Hippocampal formation (tissue), 2 donors: ENCODE measurements at places on chromosomes 6 and 20.

GRCh38 chr20:36824142-36824940, 50.8 kb upstream of the DSN1 start:
- no peak for DNase-seq

DNA sequence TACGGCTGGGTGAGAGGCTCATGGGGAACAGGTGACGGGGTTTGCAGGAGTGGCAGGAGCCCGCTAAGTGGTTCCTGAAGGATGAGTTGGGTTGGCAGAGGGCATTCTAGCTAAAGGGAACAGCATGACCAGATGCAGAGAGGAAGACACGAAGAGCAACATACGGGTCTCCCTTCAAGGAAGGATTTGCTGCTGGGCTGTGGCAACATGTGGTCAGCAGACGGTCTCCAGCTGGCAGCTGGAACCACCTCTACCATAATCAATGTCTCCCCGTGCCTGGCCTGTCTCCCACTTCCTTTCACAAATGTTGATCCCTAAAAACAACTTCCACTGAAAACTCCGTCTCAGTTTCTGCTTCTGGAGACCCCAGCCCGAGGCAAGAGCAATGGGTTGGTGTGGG, 80.6 kb upstream of the SULF2 start:
- DNase-seq = no peak

DNA sequence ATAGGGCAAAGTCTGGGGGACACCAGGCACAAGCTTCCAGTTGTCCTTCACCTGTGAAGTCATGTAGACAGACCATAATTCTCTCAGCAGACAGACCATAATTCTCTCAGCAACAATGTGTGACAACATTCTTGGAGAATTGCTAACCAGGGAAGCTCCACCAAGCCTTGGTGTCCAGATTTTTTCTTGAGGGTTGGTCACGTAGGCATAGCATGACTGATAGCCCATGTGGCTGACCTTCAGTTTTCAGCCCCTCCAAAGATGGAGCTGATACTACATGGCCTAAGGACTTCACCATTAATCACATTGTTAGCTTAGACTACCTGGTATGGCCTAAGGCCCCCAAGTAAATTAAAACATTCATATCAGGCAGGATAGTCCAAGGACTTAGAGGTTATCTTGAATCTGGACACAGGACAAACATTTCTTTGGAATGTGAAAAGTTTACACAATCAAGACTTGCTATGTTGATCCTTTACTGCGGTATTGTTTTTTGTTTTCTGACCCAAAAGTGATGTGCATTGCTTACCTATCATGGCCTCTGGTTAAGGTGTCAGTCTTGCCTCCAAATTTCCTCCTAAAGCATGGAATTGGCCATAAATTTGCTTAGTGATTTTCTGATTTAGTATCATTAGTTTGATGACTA, 76.9 kb downstream of the CEP57L1 start:
- DNase-seq = no peak

DNA sequence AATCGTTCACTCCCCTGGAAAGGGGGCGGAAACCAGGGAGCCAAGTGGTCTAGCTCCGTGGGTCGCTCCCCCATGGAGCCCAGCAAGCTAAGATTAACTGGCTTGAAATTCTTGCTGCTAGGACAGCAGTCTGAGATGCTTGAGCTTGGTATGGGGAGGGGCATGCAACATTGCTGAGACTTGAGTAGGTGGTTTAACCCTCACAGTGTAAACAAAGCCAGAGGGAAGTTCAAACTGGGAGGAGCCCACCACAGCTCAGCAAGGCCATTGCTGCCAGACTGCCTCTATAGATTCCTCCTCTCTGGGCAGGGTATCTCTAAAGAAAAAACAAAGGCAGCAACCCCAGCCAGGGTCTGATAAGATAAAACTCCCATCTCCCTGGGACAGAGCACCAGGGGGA, 43.2 kb downstream of the COL21A1 start:
- DNase-seq = no peak

- DNase-seq = no peak
Observed at GRCh38 chr6:44471271-44471981, 83.9 kb downstream of the CDC5L start.

DNA sequence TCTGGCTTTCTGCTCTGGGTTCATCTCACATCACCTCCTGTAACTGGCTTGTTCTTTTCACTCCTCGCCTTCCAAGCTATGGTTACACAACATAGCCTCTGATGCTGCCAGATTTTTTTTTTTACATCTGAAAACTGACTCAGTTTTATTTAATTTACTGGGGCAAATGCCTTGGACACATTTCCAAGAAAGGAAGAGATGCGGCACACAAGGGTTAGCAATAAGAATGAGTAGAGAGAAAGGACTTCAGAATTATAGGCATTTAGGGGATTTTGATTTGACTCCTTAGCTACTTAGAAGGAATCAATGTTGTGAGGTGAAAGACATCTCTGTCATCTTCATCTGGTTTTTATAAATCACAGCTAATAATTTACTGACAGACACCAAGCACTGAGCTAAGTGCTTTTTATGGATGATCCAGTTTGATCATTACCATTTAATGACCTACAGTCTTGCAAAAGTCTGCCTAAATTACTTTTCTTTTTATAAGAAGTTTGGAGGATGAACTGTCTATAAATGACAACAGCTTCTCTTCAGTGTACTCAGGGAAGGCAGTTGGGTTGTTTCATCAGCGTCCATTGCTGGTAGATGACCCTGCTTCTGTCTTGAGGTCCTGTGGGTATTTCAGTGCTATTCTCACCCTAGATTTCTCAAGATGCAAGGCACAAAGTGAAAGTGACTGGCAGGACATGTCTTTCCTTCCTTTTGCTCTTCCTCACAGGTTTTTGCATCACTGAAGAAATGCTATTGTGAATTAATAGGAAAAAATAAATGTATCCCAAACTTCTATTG, 31.1 kb downstream of the LAMA4 start:
- DNase-seq = peak; percentile 26

DNA sequence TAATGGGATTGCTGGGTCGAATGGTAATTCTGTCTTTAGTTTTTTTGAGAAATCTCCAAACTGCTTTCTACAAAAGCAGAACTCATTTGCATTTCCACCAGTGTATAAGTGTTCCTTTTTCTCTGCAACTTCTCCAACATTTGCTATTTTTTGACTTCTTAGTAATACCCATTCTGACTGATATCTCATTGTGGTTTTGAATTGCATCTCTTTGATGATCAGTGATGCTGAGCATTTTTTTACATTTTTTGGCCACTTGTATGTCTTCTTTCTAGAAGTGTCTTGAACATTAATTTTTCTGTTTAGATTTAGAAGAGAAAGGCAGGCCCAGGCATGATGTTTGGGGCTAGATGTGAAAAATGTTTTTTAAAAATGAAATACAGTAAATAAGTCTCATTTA, 553.1 kb upstream of the MAN1A1 start:
- no peak for DNase-seq

DNA sequence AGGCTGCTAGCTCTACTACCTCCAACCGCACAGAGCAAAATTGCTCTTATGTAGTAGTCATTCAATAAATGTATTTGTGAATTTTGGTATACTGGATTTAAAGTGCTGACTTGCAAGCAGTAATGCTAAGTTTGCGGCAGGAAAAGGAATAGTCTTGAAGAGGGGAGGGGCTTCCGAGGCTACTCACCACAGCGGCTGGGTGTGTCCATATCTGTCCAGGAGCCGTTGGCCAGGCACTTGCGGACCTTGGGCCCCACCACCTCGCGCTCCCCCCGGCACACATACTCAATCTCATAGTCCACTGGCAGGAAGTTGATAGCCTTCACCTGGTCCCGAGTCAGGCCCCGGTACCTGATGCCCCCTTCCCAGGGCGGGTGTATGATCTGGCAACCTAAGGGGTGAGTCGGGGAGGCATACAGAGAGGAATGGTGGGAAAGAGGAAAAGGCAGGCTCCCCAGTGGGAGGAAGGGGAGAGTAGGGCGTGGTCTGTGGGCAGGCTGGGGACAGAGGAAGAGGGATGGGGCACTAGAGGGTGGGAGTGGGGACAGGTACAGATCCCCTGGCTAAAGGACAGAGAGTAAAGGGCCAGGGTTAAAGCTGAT, 1.7 kb downstream of the GABBR1 start:
- DNase-seq = no peak

DNA sequence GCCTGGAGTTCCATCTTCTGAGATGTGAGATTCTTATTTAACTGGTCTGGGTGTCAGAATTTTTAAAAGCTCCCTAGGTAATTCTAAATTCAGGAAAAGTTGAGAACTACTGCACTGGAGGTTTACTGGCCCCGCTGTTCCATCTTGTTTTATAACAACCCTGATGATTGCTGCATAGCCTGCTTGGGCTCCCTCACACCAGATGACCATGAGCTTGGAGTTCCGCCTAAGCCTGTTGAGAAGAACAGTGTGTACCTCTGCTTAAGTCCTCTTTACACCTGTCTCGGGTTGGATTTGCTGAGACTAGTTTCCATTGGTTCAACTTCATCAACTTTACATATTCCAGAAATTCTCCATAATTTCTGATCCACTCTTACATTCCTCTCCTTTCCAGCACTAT, 77.9 kb downstream of the FKBP5 start:
- DNase-seq = no peak

DNA sequence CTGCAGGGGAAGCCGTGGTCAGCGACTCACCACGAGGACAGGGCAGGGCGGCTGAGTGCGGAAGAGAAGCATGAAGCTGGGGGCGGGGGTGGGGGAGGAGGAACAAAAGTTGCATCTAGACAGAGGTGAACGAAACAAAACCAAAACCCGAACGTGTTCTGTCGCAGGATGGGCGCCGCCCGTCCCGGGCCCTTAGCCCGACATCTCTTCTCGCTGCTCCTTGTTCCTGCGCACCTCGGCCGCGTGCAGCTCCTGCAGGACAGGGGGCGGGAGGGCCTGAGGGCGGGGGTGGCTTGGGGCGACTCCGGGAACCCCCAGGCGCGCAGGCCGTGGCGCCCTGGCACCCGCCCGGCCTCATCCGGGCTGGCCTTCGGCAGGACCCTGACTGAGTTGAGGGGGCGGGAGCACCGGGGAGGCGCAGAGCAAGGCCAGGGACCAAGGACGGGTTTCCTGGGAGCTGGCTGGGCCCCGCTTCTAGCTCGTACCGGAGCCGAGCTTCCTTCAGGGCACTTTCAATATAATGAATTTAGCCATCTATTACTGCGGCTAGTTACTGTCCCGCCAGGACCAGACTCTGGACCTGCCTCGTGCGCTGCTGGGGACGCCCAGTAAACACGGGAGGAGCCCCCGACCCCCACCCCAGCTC, 12.0 kb downstream of the STMN3 start:
- no peak for DNase-seq

GRCh38 chr6:112332274-112332673, 14.9 kb upstream of the RFPL4B start:
- DNase-seq = no peak

GRCh38 chr20:58097943-58098342, 130.5 kb downstream of the ANKRD60 start:
- DNase-seq = no peak

GRCh38 chr20:18676396-18676795, 88.5 kb downstream of the DTD1 start:
- DNase-seq = no peak

GRCh38 chr20:63347081-63347741, 13.9 kb downstream of the CHRNA4 start:
- DNase-seq = no peak

GRCh38 chr6:123808556-123808955, 4.9 kb downstream of the NKAIN2 start:
- peak; percentile 45 for DNase-seq

DNA sequence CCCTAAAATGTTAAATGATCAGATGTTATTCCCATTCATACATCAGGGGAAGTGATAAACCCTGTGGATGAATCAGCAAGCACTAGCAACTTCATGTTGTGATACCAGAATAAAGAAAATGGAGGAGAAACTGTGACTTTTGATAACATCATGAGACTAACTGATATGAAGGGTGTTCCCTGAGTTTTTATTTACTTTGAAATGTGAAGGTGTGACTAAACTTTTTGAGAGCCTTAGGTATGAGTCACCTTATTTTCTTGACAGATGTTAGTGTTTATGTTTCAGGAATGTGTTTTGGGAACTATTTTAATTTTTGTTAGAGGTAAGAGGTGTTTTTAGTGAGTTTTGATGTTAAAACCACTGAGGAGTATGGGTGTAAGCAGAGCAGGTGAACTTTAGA, 4.4 kb downstream of the PARD6B start:
- DNase-seq = no peak

DNA sequence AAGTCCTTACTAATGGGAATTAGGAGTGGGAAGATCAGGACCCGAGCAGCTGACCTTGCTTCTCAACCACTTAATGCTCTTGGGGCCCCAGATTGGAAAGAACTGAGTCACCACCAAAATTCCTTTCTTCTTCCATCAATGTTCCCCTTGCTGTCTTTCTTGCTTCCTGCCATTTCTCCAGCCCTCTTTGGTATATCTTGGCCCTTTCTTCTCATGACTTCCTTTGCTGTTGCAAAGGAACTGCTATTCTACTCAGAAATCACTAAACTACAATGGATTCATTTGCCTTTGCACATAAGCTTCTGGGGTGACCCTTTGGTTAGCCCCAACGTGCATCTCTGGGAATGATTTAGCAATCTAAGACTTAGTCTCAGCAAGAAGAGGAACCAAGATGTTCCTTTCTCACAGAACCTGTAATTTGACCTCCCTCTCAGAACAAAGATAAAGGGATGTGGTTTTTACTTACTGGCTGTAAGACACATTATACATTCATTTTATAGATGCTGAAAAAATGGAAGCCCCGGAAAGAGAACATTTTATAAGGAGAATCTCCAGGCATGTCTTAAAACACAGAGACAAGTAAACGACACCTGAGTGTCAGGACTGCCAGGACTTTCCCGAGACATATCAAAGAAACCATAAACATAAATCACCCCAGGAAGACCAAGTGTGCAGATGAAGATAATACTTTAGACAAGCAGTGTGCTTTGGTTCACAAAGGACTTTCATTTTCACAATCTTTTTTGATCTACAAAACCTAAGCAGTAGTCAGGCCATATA, 99.0 kb upstream of the TNFAIP3 start:
- DNase-seq = no peak

- DNase-seq = no peak
Observed at GRCh38 chr6:3757241-3757641, 5.7 kb upstream of the PXDC1 start.

DNA sequence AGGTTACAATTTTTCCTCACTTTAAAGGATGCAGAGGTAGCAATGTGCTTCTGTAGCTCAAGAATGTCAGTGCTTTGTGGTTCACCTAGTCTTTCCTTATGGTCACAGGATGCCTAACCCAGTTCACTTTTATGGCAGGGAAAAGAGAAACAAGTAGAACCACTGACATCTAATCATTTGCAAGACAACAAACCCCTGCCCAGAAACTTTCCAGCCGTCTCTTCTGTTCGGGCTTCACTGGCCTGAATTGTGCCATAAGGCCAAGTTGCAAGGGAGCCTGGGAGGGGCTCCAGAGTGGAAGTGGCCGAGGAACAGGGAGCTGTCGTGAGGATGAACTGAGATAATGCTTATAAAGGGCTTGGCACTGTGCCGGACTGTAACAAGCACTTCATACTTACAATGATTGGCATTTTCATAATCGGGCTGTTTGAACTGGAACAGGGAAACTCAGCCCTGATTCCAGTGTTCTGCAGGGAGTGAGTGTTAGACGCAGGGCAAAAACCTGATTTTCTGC, 212.6 kb downstream of the BCAS1 start:
- no peak for DNase-seq

GRCh38 chr6:24394780-24395437, 7.8 kb upstream of the MRS2 start:
- no peak for DNase-seq

GRCh38 chr6:80364149-80364548, 257.7 kb downstream of the BCKDHB start:
- DNase-seq = no peak

GRCh38 chr20:46331611-46332361, 23.5 kb upstream of the CDH22 start:
- DNase-seq = no peak
